ENCODE measurements at places on chromosomes 6 and 20.
A peak's percentile ranks its signal among the peaks of the same experiment; 100 is the strongest.

DNA sequence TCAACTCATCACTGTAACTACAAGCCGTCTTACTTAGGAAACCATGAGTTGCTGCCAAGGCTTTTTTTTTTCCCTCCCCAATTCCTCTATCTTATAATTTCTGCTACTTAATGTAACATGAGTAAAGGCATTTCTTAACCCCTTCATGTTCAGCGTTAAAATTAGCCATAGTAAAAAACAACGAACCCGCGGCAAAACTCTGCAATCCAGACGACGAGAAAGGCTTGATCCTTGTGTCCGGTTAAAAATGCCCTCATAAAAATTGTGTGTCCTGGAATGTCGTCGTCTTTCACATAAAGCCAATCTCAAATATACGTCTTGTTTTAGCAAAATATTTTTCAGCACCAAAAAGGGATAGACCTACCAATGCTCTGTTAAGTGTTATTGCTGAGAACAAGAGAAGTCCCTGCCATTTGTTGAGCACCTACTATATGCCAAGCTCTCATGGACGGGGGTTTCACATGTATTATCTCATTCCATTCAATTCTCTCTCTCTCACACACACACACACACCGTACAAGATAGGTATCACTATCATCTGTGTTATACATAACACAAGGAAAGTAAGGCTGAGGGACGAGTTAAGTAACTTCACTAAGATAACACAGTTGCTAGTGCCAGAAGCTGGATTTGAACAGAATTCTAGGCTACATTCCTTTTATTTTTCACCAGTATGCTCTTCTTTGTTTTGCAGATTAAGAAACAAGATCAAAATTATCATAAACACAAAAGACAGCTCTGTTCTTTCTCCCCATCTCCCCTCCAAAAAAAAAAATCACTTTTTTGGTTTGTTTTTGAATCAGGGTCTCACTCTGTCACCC lies 683 bp upstream of the ARHGAP18 start:
- DNase-seq, result no peak

GRCh38 chr20:57748601-57749130 lies 38.9 kb upstream of the PMEPA1 start:
- DNase-seq, result peak; percentile 76

GRCh38 chr6:53042112-53042511 lies 23.1 kb upstream of the FBXO9 start:
- DNase-seq, result no peak

GRCh38 chr20:52675375-52675774 lies 296.8 kb upstream of the TSHZ2 start:
- DNase-seq, result no peak

DNA sequence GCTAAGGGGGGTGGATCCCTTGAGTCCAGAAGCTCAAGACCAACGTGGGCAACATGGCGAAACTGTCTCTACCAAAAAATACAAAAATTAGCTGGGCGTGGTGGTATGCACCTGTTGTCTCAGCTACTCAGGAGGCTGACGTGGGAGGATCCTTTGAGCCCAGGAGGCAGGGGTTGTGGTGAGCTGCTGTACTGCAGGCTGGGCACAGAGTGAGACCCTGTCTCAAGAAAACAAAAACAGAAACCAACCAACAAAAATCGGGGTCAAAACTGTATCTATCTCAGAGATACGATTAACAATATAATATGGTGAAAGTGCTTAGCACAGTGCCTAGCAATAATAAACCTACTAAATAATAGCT lies 20.7 kb upstream of the BCAS1 start:
- no peak for DNase-seq

GRCh38 chr20:3751675-3752385 lies 15.7 kb downstream of the ADISSP start:
- no peak for DNase-seq
